ENCODE measurements at places on chromosomes 3 and 15.

GRCh38 chr3:73485877-73486330 lies 138.8 kb downstream of the PDZRN3 start:
- no peak for DNase-seq

- DNase-seq, result peak; percentile 60
Observed at GRCh38 chr3:71753701-71754609, at the start of gene GPR27. Gene GPR27, plus strand, starts transcription at chr3:71753855. Its CDS starts 195 bp downstream, at chr3:71754050.

DNA sequence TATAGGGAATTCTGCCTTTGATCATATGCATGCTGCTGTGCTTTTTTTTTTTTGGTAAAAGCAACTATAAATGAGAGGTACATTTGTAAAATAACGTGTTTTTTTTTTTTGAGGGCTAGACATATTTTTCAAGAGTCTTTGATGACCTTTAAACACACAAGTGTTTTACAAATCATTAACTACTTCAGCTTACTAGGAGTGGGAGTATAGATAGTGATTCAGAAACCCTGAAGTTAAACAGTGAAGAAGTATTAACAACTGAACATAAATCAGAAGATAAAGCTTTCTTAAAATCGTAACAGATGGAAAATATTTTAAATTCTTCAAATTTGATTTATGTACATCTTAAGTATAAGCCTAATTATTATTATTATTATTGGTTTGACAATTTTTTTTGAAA lies 2.9 kb upstream of the GMNC start:
- no peak for DNase-seq

GRCh38 chr15:27872355-27872754 lies 226.8 kb downstream of the OCA2 start:
- DNase-seq, result no peak

DNA sequence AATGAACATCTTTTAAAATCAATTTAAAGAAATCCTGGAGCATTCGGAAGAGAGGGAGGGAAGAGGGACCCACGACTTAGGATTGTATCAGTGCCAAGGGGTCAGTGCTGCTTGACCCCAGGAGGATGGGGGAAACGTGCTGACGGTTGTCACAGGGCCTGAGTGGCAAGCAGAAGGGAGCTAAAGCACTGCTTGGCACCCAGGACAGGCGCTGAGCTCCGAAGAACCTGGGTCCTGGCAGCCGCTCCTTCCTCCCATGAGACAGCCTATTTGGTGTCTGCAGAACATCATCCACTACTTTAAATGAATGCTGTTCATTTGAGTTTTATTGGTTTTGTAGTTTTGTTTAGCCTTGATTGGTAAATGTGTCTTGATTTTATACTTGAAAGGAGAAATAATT lies 54.5 kb downstream of the RGMA start:
- DNase-seq, result no peak

DNA sequence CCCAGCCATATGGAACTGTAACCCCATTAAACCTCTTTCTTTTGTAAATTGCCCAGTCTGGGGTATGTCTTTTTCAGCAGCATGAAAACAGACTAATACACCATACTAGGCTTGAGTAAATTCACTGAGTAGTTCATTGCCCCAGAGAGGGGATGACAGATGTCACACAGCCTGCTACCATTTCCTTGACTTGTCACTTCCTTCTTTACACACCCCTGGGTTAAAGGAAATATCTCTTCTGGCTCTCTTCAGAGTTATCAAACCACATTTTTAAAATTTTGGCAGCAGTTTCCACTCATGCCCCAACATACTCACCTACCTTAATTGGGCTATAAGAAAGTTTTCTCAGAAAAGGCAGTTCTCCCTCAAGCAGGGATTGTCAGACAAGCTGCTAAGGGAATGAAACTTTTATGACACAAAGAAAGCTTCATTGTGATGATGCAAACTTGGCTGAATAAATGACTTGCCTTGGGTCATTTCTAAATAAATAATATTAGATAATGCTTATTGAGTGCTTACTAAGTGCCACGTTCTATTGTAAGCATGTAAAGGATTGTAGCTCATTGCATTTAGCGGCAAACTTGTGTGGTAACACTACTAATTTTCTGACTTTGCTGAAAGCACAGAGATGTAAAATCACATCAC lies 68.0 kb upstream of the RBMS3 start:
- DNase-seq, result no peak

GRCh38 chr3:11385891-11386290 lies 113.7 kb downstream of the ATG7 start:
- DNase-seq, result no peak

DNA sequence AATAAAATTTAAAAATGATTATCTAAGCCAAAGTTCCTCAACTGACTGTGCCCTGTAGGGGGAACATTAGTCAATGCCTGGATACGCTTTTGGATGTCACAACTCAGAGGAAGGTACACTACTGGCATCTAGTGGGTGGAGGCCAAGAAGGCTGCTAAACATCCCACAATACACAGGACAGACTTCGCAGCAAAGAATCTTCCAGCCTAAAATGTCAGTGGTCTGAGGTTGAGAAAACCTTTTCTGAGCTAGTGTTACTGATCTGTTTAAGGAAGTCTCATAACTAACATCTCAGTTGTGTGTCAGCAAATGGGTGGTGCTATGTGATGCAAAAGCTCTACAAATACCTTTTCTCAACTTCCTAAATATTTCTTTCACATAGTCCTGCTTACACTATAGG lies 20.9 kb upstream of the LDHAL6B start:
- DNase-seq, result no peak

- no peak for DNase-seq
Observed at GRCh38 chr3:193645806-193646205, 52.8 kb downstream of the OPA1 start.

- DNase-seq, result no peak
Observed at GRCh38 chr3:129723558-129724324, 117.3 kb upstream of the PLXND1 start.

DNA sequence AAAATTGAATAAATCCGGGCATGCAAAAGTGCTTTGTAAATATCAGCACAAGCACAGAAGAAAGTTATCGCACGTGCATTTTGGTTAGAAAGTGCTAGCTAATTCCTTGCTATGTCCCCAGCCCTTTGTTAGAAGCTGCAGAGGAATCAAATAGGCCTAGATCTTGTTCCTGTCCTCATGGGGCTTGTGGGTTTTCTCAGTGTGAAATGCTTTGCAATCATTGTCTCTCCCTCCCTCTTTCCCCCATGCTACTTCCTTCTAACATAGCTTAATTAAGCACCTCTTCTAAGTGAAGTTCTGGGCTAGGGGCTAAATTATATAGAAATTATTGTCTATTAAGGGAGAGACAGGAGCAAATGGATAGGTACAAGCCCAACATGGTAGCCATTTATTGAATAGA lies 271.7 kb downstream of the RPLP1 start:
- DNase-seq, result no peak

GRCh38 chr3:73547427-73548248 lies 77.1 kb downstream of the PDZRN3 start:
- DNase-seq, result no peak

GRCh38 chr15:68407886-68408881 lies 23.8 kb downstream of the ITGA11 start:
- no peak for DNase-seq

DNA sequence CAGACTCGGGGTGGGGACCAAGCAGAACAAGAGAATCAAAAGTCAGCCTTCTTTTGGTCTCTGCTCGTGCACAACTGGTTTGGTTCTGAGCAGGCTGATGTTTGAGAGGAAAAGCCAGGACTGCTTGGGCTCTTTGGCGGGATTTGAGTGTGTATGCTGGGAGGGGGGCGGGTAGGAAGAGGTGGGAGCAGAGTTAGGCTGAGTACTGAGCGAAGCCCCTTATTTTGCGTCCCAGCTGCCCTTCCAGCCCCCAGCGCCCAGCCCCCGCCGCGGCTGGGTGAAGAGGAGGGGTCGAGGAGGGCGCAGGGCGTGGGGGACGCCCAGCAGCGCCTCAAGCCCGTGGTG lies 153.5 kb upstream of the GOLIM4 start:
- DNase-seq, result no peak

- no peak for DNase-seq
Observed at GRCh38 chr15:43346305-43346704, 15.9 kb upstream of the LCMT2 start.

DNA sequence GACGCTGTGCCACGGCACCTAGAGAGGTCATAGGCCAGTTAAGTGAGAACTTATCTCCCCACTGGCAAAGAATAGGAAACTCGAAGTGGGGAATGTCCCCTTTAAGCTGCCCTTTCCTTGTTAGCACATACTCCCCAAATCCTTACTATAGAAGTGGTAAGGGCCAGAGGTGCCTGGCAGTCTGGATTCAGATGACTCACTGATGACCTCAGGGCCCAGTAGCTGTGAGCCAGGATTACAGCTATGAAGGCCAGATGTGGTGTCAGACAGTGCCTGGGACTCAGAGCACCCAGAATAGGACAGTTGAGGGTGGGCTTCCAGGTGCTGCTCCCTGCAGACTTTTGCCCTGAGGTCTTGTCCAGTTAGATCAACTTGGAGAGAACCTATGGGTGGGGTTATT lies 37.7 kb downstream of the PDIA5 start:
- no peak for DNase-seq

DNA sequence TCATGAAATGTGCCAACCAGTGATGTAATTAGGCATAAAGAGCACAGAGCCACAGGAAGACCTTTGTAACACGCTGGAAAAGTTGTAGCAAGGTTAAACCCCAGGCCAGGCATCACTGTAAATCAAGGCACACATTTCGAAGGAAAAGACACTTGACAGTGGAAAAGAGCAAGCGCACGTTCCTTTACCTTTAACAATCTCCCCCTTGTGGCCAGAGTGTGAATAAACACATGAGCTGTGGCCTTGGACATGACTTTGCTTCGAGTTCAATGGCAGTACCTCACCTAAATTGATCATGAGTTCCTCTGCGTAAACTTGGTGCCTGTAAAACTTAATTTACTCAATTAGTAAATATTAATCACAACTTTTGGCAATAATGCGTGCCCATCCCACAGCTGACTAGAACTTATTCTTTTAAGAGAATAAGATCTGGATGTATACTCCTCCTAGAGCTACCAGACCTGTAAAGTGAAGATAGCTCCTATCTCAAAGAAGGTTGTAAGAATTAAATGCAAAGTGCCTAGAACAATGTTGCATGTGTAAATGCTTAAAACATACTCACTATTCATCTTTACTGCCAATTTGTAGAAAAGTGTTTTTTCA lies 757.0 kb upstream of the NECTIN3 start:
- DNase-seq, result peak; percentile 55

DNA sequence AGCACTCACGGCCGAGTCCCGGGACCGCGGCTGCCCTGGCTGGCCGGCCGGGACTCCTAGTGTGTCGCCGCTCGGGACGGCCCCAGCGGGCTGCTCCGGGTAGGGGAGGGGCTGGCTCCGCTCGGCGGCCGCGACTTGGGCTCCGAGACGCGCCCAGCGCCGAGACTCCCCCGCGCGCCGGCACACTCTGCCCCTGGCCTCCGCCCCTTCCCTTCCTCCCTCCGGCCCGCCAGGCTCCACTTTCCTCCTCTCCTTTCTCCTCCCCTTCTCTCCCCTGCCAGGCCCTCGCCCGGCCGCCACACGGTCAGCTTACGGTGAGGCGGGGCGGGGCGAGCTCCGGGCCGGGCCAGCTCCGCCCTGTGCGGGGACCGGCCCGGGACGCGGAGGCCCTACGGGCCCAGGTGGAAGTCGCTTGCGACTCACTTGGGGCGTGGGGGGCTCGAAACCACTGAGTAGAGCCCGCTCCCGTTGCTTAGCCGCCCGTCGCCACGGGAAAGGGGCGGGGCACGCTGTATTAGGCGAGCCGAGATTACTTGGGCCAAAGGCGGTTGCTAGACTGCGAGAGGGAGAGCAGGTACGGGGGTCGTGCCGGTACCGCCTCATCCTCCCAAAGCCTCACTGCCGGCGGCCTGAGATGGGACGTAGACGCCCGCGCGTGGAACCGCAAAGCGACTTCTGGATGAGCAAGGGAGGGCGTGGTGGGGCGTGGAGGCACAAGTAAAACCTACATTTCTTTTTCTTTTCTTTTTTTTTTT lies at the start of gene ITGB5:
ITGB5 (minus strand) TSS at position 189 of the 755 bp plus-strand sequence. CDS start 365 bp downstream, outside the sequence.
- DNase-seq, result peak; percentile 50

DNA sequence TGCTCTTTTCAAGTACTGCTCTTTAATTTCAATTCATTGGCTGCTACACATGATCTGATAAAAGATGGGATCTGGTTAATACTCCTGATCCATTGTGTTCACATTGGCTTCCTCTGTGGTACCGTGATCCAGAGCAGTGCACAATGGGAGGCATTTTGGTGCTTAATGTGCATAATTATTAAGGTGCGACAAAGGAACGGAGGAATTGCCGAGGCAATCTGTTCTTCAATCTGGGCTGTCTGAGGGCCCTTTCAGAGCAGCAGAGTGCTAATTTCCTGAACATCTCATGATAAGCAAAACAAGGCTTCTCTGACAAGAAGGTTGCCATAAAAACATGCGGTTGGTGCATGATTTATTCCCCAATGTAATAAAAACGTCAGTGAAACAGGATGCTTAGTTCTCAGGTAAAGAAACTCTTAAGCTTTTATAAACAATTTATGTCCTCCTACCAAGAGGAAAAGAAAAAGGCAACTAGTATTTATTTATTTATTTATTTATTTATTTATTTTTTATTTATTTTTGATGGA lies 64.0 kb upstream of the EPHA3 start:
- no peak for DNase-seq

GRCh38 chr3:182201456-182202168 lies 489.9 kb downstream of the SOX2 start:
- no peak for DNase-seq

GRCh38 chr3:165820671-165821123 lies 16.5 kb downstream of the BCHE start:
- DNase-seq, result no peak

DNA sequence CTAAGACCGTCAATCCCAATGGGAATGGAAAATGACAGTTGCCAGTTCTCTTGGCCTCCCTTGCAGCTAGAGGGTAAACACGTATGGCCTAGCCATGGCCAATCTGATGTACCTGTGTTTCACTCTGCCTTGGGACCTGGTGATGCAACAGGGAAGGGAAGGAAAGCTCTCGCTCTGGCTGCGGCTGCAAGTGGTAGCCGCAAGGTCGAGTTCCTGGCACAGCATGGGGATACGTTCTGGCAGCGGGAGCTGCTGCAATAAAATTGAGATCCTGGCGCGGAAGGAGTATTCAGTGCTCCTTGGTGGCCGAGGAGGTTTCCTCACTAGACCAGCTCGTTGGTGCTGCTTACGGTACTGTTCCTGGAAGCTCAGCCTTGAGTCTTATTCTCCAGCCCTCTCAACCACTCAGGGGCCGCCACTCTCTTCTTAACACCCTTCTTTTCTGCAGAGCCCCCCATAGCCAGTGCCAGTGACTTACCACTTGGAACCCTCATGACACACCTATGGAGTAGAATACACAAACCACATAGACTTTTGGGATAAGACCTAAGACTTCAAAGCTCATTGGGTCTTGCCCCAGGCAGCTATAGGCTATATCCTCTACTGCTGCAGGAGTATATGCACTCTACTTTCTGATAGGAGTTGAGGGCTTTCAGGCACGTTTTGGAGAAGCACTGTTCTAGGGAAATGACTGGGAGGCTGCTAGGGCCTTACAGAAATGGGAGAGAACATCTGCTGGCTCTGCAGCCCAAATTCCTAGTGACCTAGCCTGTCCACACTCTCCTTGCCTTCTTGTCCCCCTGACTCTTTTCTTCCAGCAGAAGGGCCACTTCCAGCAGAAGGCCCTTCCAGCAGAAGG lies 2.7 kb downstream of the KY start:
- no peak for DNase-seq
